ENCODE measurements at places on chromosomes 13 and 19.

DNA sequence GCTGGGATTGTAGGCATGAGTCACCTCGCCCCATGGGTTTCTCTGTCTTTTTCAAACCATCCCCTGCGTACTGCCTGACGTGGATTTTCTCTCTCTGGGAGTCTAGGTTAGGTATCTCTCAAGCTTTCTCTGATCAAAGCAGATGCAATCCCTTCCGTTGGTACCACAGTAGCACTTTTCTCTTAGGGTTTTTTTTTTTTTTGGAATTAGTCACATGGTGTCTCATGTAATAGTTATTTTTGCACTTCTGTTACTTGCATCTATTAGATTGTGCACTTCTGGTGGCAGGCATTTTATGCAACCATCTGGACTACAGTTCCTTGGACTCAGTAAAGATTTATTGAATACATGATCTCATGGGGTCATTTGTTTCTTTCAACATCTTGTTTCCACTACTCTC is 72.1 kb downstream of the GPC6 start:
- no peak for DNase-seq

DNA sequence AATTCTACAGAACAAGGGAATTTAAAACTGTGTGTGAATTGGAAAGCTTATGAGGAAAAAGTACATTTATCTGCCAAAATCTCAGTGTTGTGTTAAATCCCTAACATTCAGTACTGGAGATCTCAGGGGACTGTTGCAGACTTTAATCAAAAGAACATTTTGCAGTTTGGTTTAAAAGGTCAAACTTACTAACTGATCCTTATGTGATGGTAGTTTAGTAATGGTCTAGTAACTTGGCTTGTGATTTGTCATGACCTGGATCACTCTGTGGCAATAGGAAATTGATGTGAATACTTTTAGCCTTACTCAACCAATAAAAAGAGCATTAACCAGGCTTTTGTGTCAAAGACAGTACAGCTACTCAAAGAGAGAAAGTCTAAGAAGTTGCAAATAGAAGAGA is 862.1 kb upstream of the MIR17HG start:
- no peak for DNase-seq

DNA sequence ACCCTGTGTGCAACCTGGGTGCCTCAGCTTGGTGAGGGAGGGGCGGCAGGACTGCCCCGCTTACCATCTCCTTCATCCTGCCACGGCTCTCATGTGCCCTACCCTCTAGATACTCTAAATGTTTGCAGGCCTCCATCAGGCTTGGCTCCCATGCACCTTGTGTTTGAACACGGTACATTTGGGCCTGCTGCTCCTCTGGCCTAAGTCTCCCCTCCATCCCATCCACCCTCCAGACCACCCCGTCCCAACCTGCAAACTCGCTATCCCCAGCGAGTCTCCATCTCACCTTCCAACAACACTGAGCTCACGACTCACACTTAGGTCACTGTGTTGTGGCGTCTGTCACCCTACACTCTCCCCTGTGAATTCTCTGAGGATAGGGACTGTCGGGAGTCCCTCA is 274.2 kb downstream of the TEX29 start:
- no peak for DNase-seq

- DNase-seq = no peak
These were observed 211.7 kb downstream of the TEX29 start for GRCh38 chr13:111532111-111532510.

DNA sequence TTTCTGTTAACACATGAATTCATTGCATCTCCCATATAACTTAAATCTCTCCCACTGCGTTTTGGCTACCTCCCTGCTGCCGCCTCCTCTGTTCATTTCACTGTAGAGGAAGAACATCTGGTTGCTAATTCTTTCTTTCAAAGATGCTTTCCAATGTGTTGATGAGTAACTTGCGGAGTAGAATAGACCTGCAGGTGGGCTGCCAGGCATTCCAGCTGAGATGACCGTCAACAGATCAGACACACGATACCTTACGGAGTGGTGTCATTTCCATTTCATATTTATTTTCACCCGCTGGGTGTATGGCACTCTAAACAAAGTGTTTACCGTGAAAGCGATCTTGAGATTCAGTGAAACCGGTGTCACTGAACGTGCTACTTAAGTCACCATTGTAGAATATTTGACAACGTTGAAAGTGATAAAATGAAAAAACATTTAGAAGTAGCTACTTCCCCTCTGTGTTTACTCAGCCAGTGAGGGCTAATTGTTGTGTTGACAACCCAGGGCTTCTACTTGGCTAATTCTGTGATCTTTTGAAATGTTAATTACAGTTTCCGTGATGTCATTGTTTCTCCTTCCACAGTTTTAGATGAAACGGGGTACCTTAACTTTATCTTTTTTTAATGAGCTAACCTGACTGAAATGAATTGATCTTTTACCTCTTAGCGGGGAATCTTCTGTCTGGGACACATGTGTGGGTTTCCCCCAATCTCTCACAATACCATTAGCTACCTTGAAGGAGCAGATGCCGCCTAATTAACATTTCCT is 228.5 kb upstream of the ARGLU1 start:
- DNase-seq = no peak

DNA sequence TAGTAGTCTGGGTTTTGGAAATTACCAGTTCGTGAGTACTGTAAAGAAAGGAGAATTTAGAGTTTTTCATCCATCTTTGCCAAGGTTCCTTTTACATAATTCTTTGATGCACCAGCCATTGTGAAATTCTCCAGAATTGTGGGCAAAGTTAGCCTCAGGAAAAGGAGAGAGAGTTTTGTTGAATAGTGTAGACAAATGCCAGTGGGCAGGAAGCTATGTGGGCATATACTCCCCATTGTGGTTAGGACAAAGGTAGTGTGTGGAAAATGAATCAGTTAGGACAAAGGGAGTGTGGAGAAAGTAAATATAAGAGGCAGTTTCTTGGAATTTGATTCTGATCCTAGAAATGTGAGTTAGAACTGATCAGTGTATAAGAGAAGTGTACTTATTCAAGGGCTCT is 67.9 kb downstream of the PCCA start:
- DNase-seq = no peak

DNA sequence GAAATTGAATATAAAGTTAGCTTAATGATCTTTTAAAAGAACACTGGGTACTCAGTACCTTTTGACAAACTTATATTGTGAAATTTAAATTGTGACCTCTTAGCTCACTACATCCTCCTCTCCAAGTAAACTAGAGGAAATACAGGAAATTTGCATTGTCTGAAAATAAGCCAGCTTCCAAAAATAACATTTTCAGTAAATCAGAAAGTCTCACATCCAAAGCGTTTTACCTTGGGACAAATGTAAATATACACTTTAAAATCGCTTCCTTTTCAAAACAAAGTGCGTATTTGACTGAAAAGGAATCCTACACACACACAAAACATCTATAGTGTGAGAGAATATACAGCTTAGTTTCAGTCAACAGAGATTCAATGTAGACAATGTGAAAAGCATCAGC is 2.1 kb upstream of the EFNB2 start:
- DNase-seq = no peak

GRCh38 chr13:72246396-72246795 is 379.4 kb upstream of the DACH1 start:
- DNase-seq = no peak

- no peak for DNase-seq
These were observed 102.9 kb downstream of the SHISA2 start for GRCh38 chr13:25948910-25949309.
